ENCODE measurements at places on chromosomes 16 and 17.

- DNase-seq = no peak
These were observed 53.0 kb downstream of the TUBD1 start for GRCh38 chr17:59839651-59840328.

DNA sequence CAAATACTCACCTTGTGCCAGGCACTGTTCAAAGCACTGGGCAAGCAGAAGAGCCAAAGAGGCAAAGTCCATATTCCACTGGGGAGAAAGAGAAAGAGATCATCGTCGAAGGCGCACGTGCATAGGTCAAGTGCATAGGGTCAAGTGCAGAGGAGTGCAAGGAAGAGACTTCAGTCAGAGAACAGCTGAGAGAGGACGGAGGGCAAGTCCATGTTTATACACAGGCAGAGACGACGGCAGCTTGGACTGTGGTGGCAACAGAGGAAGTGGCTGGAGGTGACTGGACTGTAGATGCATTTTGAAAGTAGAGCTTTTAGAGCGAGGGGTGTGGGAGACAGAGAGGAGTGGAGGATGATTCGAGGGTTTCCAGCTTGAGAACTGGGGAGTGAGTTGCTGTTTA is 74.7 kb upstream of the SDK2 start:
- DNase-seq = no peak

DNA sequence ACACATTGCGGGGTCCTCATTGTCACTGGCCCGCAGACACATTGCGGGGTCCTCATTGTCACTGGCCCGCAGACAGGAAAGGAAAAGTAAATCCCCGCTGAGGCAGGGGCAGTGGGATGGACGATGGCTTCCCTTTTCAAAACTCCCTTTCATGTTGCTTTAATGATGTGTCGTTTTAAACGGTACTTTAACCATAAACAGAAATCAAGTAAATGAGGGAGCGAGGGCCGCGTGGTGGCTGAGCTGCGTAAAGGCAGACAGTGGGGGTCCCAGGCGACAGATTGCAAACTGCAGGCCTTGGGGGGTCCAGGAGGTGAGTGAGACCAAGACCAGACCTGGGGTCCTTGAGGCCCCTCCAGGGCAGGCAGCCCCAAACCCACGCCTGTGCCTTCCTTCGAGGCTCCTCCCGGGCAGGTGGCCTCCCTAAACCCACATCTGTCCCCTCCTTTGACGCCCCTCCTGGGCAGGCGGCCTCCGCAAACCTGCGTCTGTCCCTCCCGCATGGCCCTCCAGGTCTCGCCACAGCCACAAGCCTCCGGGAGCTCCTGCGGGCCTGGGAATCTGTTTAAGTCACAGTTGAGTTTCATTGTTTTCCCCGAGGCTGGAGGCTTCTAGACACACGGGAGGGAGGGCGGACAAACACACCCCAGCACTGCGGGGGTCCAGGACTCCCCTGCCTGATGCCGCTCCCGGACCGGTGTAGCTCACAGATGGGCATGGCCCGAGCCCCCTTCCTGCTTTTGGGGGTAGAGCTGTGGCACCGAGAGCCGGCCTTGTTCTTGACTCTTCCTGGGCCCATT is 7.3 kb downstream of the PIEZO1 start:
- DNase-seq = no peak

GRCh38 chr17:3602499-3602898 is 6.7 kb downstream of the TRPV1 start:
- DNase-seq = peak; percentile 40

- DNase-seq = no peak
These were observed 47.0 kb upstream of the MARCHF10 start for GRCh38 chr17:62855156-62855555.

DNA sequence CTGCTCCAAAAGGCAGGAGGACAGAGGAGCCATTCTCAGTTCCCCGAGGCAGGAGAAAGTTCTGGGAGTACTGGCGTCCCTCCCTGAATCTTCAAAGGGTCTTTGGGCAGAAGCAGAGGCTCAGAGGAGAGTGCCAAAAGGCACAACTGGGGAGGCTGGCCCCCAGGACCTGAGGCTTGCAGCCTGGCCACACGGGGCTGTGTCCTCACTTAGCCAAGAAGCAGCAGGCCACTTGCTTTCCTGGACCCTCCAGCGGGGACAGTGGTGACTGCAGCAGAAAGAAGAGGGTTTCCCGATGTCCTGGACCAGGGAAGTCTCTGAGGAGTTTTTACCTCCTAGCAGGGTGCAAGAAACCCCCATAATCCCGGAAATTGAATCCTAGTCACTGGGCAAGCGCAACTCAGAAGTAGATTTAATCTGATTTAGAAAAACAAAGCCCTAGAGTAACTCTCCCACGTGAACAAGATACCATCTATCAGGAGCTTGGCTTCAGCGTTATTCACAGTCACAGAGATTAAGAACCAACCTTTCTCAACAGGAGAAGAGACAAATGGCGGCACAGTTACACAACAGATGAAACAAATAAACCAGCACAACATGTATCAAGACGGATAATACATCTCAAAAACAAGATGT is 25.5 kb upstream of the BCO1 start:
- no peak for DNase-seq

Measured in activated CD8-positive, alpha-beta T cell treated with anti-CD3 and anti-CD28 coated beads for 36 hours (primary cell).